ENCODE measurements at places on chromosomes 11 and 22. TPM values are rescaled to one million over a fixed set of nuclear protein-coding genes. Genes with fewer than 3 reads are reported as not detected.

GRCh38 chr22:40890881-40891280 is 29.0 kb upstream of the DNAJB7 start:
- no peak for DNase-seq

The SCGB2A2 gene
- not detected for total RNA-seq

The PKNOX2 gene
- total RNA-seq: 1.5 TPM

DNA sequence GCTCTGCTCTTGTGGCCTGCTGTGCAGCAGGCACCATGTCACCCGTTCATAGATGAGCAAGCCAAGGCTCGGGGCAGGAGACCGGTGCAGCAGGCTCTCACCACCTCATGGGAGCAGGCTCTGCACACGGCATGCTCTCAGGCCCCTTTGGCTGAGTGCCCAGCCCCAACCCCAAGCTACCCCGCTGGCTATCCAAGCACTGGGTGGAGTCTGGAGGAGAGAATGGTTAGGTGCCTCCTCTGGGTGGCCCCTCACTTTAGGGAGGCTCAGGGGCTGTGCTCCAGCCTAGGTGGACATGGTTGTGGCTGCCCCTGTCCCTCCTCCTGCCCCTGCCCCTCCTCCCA is 199.9 kb downstream of the IGLL1 start:
- DNase-seq: no peak

GRCh38 chr11:109963101-109963500 is 130.1 kb upstream of the ZC3H12C start:
- no peak for DNase-seq

DNA sequence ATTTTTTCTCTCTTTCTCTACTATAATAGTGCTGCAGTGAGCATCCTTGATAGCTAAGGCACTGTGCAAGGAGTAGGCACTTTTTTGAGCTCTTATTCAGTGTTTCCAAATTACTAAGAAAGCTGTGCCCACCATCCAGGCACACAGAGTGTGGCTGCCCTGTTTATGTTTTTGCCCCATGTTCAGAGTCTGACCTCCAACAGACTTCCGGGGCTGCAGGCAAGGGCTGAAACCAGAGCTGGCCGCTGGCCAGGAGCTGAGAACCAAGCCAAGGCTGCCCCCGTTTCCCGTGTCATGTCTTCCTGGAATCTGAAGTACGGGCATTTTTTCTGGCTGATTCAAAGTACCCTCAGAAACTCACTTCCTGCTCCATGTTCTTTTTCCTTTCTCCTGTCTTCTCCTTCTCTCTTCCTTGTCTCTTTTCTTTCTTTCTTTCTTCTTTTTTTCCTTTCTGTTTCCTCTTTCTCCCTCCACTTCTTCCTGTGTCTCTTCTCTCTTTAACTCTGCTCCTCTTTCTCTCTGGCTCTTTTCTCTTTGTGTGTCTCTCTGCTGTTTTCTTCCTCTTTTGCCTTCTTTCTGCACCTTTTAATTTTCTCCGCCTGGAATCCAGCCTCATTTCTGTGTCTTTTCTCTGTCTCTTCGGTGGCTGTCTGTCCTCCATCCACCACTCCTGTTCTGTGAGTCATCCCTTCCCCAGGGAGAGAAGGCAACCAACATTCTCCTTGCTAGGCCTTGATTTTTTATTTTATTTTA is 17.0 kb upstream of the KCTD14 start:
- DNase-seq: peak; percentile 77

The POU2F3 gene
- total RNA-seq: 2.0 TPM

The GRM5 gene
- not detected for total RNA-seq

DNA sequence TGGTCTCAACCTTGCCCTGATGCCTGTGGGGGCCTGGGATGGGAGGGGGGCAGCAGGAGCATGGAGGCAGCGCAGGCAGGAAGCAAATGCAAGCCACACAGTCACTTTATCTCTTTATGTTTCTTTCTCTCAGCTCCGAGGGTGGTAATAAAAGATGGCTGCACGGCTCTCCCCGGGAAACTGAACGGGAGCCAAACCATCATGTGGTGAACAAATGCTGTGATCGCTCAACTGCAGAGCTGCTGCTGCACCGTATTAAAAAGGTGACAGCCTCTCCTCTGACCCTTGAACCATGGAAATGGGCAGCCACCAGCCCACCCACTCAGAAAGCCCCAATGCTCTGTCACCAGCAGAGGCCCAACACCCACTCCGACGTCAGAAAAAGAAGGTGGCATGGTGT is 110.0 kb downstream of the TIMP3 start:
- DNase-seq: no peak

The SYCE3 gene
- total RNA-seq: not detected

DNA sequence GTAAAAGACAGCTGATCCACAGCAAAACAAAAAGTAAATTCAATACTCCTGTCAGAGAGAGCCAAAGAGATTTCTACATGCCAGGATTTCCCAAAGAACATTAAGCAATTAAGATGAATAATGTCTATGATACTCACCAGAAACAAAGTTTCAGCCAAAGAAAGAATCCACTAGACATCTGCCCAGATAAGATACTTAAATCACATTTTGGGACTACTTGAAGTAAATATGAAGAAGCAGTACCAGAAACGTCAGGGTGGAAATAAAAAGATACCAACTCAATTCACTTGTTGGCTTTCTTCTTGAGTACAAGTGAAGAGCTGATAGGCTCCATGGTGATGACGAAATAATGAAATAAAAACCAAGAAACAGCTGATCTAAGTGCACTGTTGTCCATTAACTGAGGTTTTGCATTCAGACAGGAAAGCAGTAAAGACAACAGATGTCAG is 31.6 kb upstream of the ARHGAP32 start:
- no peak for DNase-seq

- DNase-seq: peak; percentile 27
Measured at GRCh38 chr11:86041975-86042378, 26.9 kb downstream of the PICALM start.

The OR51B5 gene
- not detected for total RNA-seq

DNA sequence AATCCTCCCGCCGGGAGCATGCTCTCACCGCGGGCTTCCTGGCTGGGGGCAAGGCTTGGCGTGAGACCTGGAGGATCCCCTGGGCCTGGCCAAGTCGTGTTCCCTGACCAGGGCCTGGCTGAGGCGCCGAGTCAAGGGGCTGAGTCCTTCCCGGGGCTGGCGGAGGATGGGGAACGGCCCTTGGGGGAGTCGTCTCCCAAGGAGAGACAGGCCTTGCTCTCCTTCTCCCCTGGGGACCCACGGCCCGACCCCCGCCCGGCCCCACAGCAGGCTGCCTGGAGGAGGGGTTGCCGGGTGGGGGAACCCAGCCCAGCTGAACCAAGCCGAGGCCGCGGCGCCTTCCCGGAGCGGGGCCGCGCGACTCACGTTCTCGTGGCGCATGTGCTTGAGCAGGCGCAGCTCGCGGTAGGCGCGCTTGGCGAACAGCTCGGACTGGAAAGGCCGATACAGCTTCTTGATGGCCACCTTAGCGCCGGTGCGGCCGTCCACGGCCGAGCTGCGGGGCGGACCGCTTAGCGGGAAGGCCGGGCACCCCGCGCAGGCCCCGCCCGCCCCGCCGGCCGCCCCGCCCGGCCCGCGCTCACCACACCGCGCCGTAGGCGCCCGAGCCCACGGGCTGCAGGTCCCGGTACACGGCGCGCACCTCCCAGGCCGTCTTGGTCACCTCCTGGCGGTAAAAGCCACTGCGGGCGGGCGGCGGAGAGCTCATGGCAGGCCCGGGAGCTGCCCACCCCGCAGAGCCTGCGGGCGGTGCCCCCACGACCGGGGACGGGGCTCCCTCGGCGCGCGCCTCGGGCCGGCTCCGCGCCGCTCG is 475 bp downstream of the MAPK12 start:
- no peak for DNase-seq

DNA sequence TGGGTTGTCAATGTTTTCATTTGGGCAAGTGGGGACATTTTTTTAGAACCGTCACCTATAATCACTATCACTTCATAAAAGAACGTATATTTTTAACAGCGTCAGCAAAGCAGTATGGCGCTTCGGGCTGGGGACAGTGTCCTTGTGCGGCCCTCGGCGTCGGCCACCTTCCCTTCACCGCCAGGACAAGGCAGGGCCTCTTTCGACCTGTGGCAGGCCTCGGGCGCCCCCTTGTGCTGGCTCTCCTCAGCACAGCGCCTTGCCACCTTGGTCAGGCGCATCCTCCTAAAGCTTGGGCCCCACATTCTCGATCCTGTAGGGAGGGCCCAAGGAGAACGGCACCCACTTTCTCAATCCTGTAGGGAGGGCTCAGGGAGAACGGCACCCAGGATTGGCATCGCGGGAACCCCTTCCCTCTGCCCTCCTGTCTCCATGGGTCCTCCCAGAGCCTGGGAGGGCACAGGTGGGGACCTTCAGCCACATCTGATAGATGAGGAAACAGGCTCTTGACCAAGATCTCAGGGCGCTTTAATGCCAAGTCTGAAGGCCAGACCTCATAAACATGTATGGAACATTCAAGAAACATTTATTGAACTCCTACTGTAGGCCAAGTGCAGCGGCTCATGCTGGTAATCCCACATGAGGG is 11.5 kb upstream of the FADD start:
- DNase-seq: peak; percentile 52

- peak; percentile 40 for DNase-seq
Measured at GRCh38 chr22:32475468-32476010, 928 bp downstream of the FBXO7 start.

GRCh38 chr22:37740455-37741311 is 43.8 kb downstream of the TRIOBP start:
- DNase-seq: no peak

The NXPE4 gene
- total RNA-seq: 191 TPM

- no peak for DNase-seq
Measured at GRCh38 chr11:120257346-120257745, 17.4 kb downstream of the POU2F3 start.

GRCh38 chr22:20180640-20181039 is 29.8 kb upstream of the CCDC188 start:
- no peak for DNase-seq

DNA sequence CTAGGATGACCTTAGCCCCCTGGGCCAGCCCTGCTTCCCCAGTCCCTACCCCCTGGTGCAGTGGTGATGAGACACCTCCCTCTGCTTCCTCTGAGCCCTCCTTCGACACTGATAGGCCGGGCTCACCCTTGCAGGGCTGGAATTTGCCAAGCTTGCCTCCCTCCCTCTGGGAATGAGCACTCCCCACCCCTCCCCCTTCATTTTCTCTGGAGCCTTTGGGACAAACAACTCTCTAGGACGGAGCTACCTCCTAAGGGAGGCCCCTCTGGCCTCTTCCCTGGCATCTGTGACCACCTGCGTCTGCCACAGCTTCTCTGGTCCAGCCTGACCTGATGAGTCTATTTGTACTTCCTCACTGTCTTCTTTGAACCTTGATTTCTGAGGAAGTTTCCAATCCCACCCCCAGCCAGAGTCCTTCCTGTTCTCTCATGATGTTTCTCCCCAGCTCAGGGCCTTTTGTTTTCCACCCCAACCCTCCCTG is 53.3 kb upstream of the ADA2 start:
- peak; percentile 16 for DNase-seq
